ENCODE measurements at places on chromosomes 2 and 18.

DNA sequence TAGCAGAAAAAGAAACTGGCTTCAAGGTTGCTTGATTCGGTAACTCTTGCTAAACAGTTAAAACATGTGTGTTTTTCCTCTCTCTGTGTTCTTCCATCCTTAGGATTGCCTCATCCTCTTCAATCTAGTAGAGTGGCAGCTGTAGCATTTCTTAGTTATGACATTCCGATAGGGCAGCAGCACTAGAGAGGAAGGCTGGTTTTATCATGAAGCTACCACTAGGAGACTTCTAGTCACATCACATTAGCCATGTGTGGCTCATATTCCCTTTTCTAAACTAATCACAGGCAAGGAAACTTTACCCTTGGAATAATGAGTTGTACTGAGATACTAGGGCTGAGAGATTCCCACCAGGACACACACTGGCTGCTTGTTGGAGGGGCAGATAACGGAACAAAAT, 187.6 kb downstream of the DOK6 start:
- DNase-seq: no peak

GRCh38 chr2:237913193-237913917, 53.5 kb upstream of the UBE2F start:
- no peak for DNase-seq

DNA sequence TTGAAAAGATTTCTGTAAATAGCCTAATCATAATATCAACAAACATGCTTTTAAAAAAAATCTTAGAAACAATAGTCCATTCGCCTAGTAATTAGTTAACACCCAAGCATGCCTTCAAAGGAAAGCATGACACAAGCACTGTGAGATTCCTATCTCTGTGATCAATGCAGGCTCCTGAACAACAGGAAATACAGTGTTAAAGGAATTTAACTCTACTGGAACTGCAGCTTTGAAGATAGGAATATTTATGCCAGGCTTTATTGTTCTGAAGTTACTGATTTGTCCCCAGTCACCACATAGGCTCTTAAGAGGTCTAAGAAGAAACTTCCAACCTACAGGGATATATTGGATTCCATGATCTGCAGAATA, 15.4 kb upstream of the FAM124B start:
- DNase-seq: no peak

DNA sequence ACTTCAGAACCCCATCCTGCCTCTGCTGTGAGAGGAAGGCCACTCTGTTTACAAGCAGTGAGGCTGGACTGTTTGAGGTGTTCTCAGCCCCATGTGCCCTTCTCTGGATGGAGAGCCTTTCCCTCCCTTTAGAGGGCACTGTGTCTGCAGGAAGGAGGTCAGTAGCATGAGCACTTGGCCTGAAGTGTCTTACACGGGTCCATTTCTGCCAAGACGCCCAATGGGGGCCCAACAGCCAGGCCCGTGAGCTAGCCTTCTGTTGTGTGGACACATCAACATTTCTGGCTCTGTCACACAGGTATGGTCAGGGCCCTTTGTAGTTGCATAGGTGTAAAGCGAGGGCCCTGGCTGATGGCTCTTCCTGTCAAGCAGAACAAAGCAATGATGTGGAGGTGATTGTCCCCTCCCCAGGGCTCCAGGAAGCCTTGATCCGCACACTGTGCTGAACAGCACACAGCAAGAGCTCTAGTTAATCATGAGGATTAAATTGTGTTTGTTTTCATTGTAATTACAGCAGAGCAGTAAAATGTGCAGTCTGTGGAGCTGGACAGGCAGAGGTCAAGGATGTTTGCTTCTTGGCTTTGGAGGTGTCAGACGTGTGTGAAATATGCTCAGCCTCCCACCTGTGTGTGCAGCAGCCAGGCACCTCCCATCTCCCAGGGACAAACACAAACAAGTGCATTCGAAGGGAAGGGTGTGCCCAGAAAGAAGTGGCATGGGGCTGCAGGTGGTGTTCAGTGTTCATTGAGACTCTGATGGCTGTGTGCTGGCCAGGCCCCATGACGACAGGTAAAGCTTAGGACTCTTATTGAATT, 132.1 kb downstream of the SH3RF3 start:
- no peak for DNase-seq

DNA sequence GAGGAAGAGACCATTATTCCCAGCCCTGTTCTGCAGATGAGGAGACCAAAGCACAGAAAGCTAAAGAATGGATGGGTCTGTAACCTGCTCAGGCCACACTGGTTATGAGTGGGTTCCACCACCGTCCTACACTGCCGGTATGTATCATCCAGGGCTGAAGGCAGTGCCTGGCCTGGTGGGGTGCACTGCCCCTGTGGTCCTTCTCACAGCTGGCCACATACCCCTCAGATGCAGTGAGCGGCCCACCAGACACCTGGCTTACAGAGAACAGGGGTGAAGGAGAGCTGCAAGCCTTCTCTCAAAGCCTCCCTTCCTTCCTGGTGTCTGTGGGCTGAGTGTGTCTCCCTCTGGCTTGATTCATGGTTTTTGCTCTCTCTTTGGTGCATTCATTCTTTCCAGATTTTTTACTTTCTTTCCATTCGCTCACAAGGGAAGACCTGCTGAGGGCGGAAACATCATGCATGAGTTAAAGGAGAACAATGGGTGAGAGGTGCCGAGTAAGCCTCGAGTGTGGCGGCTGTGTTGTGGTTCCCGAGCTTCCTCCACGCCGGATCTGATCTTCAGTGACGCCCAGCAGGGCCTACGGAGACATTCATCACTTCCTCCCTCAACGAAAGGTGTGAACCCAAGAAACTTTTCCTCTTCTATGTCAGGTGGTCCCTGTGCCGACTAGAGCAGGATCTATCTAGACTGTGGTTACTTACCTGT, 62.1 kb upstream of the REL start:
- DNase-seq: peak; percentile 77

- no peak for DNase-seq
These were observed 70.8 kb downstream of the RRM2 start for GRCh38 chr2:10193276-10193795.

DNA sequence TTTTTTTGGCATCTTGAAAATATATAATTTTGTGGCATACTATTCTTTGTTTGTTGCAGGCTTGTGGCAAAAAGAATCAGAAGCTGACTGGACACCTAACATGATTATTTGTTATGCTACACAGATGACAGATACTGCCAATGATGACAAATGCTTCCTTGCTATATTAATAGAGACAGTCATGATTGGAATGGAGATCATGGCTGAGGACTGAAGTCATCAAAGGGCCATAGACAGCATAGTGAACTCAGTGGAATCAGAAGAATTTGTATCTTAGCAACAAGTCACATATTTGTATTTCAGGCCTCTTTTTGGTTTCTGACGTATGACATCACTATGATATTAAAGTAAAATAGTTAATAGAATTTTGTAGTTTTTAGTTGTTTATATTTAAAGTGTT, 1003.8 kb upstream of the DDX18 start:
- DNase-seq: no peak

- DNase-seq: no peak
These were observed 8.3 kb upstream of the ADRA2B start for GRCh38 chr2:96124406-96125265.

- no peak for DNase-seq
These were observed 348.6 kb upstream of the ID2 start for GRCh38 chr2:8333177-8333831.

DNA sequence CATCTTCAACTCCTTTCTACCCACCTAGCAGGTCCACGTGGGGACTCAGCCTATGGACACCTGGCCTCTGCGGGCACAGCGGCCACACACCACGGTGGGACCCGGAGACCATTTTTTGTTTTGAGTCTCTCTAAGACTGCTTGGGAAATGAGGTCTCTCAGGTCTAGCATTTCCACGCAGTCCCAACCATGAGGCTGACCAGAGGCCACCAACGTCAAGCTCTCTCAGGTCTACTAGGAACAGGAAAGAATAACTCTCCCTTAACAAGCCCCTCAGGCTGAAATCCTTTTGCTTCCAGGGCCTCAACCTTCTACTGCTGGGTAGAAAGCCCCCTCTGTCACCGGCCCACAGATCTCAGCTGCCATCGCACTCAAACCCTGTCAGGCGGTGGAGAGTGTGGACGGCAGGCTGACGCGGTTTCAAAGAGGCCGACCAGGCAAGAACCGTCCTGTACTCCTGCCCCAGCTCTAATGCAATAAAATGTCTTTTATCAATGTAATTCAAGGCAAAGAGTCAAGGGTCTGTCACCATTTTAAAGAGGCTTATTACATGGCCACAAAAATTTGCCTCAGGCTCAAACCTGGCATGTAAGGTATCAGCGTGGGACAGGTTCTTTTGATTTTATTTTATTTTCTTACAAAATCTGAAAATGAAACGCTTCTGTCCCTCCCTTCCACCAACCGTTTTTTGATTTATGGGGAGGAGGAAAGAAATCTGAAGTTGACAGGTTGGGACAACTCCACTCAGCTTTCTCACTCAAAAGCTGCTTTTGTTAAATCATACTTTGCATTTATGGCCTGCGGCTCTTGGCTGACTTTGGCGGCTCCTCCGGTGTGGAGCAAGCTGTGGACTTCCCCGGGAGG, 74.0 kb downstream of the BCL11A start:
- DNase-seq: no peak

DNA sequence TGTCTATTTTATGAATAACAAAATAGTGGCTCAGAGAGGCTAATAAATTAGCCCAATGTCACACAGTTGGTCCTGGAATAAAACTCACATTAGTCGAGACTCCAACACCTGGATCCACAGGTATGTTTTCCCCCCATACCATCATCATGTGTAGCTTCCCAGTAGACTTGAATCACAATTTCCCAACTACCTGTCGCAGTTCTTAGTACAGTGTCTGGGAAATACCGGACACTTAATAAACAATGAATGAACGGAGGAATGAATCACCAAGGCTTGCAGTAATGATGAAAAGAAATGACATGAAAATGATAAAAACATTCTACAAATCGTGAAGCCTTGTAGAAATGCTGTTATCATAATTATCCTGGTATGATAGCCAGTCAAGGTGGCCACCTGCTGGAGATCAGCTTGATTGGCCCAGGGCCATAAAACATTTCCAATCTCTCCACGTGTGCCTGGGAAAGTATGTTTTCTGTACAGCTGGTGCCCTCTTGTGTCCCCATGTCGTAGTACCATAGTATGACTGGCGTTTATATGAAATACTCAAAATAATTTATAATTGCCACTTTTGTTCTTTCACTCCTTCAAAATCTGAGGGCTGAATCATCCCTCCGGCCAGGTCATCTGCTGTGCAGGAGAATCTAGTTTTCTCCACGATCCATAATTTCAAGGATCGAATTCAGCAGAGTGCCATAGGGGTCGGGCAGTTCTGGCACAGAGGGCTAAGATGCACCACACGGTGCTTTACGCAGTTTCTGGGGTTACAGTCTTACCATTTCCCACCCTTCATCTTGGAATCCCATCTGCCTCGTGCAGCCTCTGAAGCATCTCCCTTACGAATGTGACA, 95.4 kb downstream of the LAMA1 start:
- no peak for DNase-seq

- no peak for DNase-seq
These were observed 306.2 kb upstream of the CXCR4 start for GRCh38 chr2:136424112-136424511.

GRCh38 chr2:109258376-109258775, 129.4 kb downstream of the SH3RF3 start:
- no peak for DNase-seq
